Urothelium cell line (cell line): ENCODE measurements at places on chromosomes 13 and 19.

GRCh38 chr19:30669329-30670010 is 297.3 kb downstream of the ZNF536 start:
- DNase-seq = peak; percentile 73

GRCh38 chr13:40056898-40057619 is 401.6 kb downstream of the COG6 start:
- no peak for DNase-seq

DNA sequence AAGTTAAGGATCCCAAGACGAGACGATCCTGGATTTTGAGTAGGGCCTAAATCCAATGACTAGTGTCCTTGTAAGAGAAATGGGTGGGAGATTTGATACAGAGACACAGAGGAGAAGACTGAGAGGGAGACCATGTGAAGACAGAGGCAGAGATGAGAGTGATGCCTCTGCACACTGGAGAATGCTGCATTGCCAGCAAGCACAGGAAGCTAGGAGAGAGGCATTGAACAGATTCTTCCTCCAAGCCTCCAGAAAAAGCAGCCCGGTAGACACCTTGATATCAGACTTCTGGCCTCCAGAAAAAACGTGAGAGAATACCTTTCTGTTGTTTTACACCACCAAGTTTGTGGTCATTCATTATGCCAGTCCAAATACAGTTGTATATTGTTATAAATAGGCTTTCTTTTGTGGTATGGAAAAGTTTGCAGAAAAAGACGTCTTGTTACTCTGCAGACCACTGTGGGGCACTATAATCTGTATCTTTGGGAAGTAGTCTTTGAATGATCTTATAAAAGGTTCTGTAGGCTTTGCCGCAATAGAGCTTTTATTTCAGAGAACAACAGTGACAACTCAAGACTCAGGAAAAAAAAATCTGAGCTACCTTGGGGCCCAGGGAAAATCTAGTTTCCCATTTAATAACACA is 17.9 kb upstream of the RFC3 start:
- peak; percentile 10 for DNase-seq

GRCh38 chr13:106003651-106004050 is 531.8 kb downstream of the EFNB2 start:
- no peak for DNase-seq

DNA sequence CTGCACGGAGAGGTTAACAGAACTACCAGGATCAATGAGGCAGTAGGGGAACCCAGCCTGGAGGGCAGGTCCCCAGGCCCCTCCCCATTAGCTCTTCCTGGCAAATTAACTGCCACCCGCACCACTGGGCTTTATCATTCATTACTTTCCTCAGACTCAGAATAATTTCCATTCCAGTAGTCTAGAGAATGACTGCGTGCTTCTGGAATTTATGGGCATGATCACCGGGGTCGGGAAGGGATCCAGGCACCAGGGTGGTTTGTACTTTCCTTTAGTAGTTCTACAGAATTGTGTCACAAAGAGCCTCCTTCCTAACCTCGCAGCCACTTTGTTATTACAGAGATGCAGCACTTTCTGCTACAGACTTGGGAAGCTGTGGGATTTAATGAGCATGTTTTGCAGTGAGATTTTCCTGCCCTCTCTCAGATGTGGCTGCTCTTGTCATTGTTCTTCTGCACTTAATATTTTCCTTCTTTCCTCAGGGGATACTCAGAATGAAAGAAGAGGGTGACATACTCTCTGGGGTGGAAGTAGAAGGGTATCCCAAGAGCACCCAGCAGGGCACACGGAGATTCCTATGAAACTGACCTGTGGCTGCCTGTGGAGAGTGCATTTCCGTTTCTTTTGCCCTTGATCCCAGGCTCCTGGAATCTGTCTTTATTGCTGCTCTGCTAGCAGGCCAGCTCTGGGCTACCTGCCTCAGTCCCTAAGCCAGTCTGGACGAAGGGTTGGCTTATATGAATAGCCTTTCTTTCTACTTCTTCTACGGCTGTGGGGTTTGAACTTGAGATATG is 285.0 kb upstream of the SLC10A2 start:
- DNase-seq = peak; percentile 50

DNA sequence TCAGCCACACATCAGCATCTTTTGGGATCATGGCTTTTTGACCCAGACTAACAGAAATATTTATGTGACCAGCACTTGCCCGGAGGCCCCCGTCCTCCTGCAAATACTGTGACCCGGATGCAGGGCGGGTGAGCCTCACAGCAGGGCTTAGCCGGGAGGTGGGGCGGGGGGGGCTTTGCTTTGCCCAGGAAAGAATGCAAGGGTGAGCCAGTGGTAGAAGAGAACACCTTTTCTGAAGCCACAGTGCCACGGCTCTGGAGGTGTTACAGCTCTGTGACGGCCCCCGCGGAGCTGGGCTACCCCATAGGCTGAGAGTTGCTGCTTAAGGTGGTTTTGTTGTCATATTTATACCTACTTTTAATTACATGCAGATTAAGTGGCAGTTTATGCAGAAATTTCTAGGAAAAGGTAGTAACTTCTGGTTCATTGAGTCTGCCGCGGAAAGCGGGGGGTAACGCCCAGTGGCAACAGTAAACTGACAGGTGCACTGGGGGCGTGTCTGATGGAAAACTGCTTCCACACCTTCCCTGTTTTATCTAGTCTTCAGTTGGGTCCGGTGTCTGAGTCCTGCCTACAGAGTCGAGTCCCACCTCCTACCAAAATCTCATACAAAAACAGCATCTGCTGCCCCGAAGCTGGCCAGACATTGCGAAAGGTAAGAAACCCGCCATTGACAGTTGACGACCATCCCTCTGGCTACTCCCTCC is 187.9 kb downstream of the TEX29 start:
- DNase-seq = no peak

- DNase-seq = peak; percentile 24
Observed at GRCh38 chr13:45167611-45168554, 33.0 kb downstream of the KCTD4 start.

- DNase-seq = no peak
Observed at GRCh38 chr19:14393329-14393728, 12.1 kb downstream of the ADGRE5 start.

GRCh38 chr13:24159357-24159756 is 1.2 kb upstream of the SPATA13 start:
- DNase-seq = no peak
